IPS-NIHi11 (cell line): ENCODE measurements at places on chromosomes 1 and 21.

GRCh38 chr21:15390049-15390448 is 325.2 kb upstream of the NRIP1 start:
- no peak for DNase-seq

DNA sequence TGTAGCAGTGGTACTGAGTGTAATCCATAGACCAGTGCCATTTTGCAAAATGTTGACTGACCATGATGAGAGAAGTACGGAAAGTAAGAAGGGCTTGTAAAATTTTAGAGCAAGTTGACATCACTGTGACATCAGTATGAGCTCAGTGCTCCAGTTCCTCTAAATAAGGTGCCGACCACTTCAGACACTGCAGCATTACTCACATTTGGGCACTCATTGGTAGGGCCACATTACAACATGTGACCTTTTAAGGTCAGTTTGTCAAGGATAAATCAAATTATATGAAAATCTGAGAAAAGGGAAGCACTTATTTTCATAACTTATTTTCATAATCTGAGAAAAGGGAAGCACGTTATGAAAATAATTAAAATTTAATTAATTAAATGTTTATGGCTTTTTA is 128.0 kb upstream of the ERG start:
- no peak for DNase-seq

DNA sequence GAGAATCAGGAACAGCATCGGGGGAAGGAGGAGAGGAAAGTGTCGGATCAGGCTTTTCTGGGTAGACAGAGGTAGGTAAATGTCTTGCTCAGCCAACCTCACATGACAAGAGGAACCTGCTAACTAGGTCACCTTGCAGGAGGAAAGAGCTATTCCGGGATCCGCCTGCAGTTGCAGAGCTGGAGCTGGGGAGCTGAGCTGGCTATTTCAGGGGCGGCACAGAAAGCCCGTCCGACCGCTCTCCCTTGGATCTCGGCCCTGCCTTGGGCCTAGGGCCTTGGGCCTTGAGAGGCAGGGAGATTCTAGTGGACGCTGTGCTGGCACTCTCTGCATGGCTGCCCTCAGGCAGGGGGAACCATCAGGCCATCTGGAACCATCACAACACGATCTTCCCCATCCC is 56.5 kb upstream of the CTPS1 start:
- DNase-seq, result peak; percentile 35

GRCh38 chr21:36210779-36211659 is 54.4 kb downstream of the DOP1B start:
- DNase-seq, result peak; percentile 31

DNA sequence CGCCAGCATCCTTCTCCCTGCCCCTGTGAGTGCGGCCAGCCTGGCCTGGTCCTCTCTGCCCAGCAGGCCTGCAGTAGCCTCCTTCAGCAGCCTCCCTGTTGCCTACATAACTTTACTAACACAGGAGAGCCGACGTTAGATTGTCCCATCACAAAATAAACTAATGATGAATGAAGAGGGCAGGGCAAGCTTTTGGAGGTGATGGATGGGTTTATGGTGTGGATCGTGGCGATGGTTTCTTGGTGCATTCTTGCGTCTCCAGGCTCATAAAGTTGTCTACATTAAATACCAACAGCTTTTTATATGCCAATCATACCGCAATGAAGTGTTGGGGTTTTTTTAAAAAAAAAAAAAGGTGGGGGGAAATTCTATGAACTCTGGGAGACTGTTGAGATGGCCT is 164.5 kb downstream of the PRDM16 start:
- DNase-seq, result no peak

DNA sequence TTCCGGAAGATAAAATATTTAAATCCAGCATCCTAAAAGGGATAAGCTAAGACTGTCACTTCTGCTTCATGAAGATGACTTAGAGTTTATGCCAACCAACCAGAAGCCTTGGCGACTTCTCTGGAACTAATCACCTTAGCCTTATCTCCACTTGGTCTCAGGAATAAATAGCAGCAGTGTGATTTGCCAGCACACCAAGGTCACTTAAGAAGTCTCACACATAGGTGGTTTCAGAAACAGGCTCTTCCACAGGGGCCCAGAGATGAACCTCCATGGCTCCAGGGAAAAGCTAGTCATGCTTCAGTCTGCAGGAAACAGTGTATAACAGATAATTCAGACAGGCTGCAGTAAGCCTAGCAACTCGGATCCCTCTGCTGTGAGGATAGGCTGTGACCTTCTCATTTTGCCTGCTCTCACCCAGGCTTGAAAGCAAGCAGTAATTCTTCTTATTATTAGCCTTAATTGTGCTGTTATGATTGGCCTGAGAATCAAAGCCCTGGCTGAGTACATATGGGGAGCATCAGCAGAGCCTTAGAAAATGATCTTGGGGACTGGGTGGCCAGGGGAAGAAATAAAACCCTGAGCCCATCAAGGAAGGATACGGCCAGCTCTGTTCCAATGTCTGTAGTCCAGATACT is 84.7 kb downstream of the WLS start:
- no peak for DNase-seq

- DNase-seq, result no peak
Observed at GRCh38 chr1:188386161-188386560, 1557.4 kb downstream of the PLA2G4A start.

GRCh38 chr1:29249170-29249691 is 12.9 kb downstream of the PTPRU start:
- DNase-seq, result peak; percentile 84

- no peak for DNase-seq
Observed at GRCh38 chr1:66774438-66774837, 22.2 kb downstream of the DYNLT5 start.

- no peak for DNase-seq
Observed at GRCh38 chr21:38965241-38965640, 159.5 kb downstream of the ETS2 start.

DNA sequence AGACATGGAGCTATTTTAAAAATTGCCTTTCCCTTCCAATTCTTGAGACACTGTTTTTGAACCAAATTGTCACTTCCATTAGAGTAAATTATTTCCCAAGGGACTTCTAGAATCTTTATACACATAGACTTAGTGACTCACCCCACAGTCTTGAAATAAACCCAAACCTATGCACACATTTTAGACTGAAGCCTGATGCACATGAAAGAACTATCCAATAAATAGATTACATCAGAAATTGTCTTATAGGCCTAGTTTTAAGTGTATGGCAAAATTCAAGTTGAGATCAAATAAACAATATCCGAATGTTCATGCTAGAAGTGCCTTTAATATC is 32.2 kb upstream of the ZNF326 start:
- DNase-seq, result no peak

DNA sequence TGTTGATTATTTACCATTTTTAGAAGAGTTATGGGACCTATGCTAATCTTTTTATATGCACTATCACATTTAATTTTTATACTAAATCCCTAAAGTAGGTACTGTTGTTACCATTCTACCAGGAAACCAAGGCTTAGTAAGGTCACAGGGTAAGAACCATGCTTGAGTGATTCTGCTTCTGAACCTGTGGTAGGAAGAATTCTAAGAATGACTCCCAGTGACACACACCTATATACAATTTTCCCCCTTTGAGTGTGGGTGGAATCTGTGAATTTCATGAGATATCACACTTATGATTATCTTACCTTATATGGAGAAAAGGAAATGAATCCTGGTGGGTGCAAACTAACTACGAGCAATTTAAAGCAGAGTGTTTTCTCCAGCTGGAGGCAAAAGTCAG is 391.0 kb downstream of the USH2A start:
- DNase-seq, result no peak
